T47D (cell line): ENCODE measurements at places on chromosomes 2 and 18.

- DNase-seq: no peak
Measured at GRCh38 chr2:38791744-38792143, 13.7 kb downstream of the GEMIN6 start.

- DNase-seq: no peak
Measured at GRCh38 chr2:11395389-11395788, 51.0 kb upstream of the ROCK2 start.

- no peak for DNase-seq
Measured at GRCh38 chr18:13725566-13726231, 659 bp downstream of the FAM210A start.

DNA sequence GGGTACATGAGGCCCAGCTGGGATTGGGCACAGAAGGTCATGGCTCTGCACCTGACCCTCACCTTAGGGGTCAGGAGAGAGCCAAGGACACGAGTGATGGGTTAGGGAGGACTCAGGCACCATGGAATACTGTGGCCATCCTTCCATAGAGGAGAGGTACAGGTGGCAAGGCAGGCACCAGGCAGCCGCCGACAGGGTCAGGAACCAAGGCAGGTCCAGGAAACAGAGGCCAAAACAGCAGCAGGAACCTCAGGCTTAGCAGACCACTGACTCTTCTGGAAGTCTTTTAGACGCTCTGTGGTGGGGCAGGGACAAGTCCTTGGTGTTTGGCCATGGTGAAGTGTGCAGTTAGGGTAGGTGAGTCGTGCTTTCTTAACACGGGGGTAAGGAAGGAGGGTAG, 128.0 kb downstream of the NEDD4L start:
- no peak for DNase-seq

GRCh38 chr2:94861308-94862152, 9.7 kb upstream of the TEKT4 start:
- no peak for DNase-seq

DNA sequence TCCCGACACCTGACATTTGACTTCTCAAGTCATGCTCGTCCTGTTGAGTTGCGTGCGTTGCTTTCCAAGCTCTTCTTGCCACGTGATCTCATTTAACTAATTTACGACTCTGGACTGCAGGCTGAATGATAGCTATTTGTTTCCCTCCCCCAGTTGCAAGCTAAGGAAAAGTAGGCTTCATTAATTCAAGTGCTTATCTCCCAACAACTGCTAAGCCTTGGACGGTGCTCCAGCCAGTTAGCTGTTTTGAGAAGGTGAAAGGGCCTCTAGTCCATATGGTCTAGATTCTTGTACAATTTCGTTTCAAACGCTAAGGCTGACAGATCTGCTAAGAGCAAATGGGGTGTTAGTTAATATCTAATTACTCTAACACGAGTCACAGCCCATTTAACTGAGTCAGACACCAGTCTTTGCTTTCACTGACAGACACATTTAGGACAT, 21.1 kb downstream of the GPR45 start:
- DNase-seq: no peak

- DNase-seq: no peak
Measured at GRCh38 chr2:31558401-31559295, 22.1 kb downstream of the SRD5A2 start.

- no peak for DNase-seq
Measured at GRCh38 chr2:97761192-97761591, 47.8 kb downstream of the ZAP70 start.

GRCh38 chr2:128442891-128443302, 124.2 kb upstream of the HS6ST1 start:
- no peak for DNase-seq

GRCh38 chr18:8799596-8800441, 94.5 kb downstream of the MTCL1 start:
- DNase-seq: no peak

- DNase-seq: no peak
Measured at GRCh38 chr2:20227894-20228505, 3.1 kb upstream of the SDC1 start.

DNA sequence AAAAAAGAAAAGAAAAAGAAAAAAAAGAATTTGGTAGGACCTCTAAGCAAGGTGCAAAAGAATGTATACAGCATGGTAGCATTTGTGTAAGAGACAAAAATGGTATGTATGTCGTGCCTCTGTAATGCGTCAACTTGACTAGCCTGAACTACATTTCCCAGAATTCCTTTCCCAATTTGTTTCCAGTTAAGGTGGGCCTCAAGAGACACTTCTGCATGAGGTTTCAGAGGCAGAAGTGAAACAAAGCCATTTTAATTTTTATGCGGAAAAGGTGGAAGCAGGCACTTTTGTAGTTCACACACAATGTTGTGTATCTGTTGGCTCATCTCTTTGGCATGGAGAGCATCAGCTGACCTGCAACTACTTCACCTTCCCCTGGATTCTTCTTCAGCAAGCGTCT, 56.5 kb upstream of the PAPOLG start:
- no peak for DNase-seq

- DNase-seq: no peak
Measured at GRCh38 chr2:135149251-135149650, 97.2 kb downstream of the RAB3GAP1 start.

GRCh38 chr2:74835831-74836674, 2.1 kb downstream of the HK2 start:
- peak; percentile 69 for DNase-seq

- DNase-seq: no peak
Measured at GRCh38 chr18:48077291-48077690, 146.8 kb upstream of the SMAD2 start.

DNA sequence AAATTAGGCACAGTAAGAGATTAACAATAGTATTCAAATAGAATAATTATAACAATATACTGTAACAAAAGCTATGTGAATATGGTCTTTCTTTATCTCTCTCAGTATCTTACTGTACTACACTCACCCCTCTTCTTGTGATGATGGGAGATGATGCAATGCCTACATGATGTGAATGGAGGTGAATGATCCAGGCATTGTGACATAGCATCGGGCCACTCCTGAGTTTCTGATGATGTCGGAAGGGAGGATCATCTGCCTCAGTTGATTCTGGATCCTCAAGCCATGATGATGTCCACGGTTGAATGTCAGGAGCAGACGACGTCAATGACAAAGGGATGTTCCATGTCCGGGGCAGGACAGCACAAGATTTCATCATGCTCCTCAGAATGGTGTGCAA, 268.3 kb upstream of the MGAT5 start:
- DNase-seq: no peak

GRCh38 chr2:143422681-143423080, 293.5 kb downstream of the ARHGAP15 start:
- DNase-seq: no peak
